Adrenal gland (tissue), 19 donors: ENCODE measurements at places on chromosomes 7 and 10.

DNA sequence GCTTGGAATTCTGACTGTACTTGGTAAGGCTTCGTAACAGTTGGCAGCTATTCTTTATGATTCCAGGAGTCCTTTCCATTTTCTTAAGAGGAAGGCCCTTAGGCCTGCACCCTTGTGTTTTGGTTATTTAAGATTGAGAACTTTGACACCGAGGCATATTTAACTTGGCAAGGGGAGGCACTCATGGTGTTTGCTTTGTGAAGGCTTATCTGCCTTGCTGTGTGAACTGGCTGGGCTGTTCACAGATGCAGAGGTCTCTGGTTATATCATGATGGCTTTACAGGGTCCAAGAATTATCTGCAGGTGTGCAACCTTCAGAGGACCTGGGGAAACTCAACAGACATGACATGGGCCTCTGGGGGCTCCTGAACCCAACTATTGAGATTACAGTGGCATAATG is 833 bp upstream of the PNLIPRP1 start:
- DNase-seq, result no peak

- DNase-seq, result no peak
Measured at GRCh38 chr10:23981520-23982309, 227.2 kb upstream of the KIAA1217 start.

- no peak for DNase-seq
Measured at GRCh38 chr7:71618278-71618677, 486.3 kb downstream of the GALNT17 start.

- peak; percentile 10 for DNase-seq
Measured at GRCh38 chr7:103524042-103524907, 78.3 kb upstream of the SLC26A5 start.

DNA sequence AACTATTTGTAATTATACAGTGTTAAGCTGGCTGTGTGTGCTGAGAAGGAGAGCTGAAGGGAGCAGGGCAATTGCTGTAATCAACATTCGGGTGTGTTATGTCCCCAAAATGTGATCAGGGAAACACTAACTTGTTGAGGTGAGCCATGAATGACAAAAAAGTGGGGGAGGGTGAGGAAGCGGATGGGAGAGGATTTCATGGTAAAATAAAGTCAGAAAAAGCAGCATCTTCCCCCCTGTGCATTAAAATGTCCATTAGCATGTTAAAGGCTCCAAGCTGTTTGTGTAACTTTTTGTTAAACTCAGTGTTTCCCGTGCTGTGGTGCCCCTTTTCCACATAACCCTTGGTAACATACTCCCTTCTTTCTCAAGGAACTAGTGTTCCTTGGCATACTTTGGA is 84.9 kb downstream of the ARID5B start:
- no peak for DNase-seq

- no peak for DNase-seq
Measured at GRCh38 chr7:72078301-72078700, 333.8 kb downstream of the CALN1 start.

DNA sequence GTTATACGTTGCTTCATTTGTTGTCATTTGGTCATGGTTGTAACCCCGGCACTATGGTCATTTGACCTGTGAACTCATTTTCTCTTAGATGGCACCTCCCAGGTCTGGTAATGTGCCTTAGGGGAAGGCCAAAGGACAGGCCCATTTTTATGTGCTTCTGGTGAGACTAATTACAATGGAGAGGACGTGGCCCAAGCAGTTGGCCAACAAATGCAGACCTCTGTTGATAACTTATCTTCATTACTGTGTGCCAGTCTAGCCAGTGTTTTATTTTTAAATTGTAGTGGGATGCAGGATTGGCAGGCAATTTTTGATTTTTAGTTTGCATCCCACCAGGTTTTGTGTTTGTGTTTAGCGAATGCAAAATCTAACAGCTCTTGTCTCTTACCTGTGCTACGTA is 321.5 kb upstream of the AKR1E2 start:
- no peak for DNase-seq

- no peak for DNase-seq
Measured at GRCh38 chr7:74236284-74236683, 17.9 kb downstream of the RFC2 start.

DNA sequence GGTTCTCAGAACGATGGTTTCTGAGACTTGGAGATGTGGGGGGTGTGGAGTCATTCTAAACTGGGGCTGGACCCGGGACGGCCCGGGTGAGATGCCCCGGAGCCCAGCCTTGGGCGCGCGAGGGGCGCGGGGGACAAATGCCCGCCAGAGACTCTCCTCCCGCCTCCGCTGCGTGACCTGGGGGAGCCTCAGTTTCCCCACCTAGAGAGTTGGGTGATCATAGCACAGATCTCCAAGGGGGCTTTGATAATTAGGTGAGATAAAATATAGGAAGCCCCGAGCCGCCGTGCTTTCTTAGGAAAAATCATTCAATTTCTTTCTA is 658 bp upstream of the FZD8 start:
- no peak for DNase-seq

DNA sequence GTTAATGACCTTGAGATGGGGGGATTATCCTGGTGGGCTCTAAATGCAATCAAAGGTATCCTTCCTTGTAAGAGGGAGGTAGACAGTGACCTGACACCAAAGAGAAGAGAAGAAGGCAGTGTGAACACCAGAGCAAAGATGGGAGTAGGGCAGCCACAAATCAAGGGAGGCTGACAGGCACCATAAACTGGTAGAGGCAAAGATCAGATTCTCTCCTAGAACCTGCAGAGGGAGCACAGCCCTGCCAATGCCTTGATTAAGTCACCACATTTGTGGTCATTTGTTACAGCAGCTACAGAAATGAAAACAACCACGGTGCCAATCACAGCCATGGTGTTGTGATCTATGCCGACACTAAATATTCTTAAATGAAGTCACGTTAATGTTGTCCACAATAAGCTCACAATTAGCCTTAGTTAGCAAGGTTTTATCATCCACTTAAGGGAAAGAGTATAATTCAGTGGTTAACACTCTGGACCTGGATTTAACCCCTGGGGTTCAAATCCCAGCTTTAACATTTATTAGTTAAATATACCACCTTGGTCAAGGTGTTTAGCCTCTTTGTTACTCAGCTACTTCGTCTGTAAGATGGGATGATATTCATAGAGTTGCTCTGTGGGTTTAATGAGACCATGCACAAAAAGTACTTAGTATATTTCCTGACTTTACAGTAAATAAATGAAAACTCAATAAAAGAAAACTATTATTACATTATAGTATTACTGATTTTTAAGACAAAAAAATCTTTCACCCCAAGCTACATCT is 70.8 kb downstream of the SGMS1 start:
- no peak for DNase-seq

DNA sequence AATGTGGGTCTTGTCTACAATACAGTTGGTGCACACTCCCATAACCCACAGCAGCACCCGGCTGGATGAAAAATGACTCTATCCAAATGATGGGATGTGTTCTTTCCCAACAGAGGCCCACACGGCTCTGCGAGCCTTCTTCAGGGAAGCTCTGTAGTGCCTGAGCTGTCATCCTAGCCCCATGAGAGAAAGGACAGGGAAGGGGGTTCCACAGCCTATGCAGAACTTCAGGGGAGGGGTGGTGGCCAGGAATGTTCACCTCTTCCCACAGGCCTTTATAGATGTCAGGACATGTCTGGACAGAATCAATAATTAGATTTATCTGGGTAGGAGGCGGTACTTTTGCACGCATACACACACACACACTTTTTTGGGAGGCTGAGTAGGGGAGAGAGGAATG is 109.0 kb downstream of the JCAD start:
- no peak for DNase-seq

DNA sequence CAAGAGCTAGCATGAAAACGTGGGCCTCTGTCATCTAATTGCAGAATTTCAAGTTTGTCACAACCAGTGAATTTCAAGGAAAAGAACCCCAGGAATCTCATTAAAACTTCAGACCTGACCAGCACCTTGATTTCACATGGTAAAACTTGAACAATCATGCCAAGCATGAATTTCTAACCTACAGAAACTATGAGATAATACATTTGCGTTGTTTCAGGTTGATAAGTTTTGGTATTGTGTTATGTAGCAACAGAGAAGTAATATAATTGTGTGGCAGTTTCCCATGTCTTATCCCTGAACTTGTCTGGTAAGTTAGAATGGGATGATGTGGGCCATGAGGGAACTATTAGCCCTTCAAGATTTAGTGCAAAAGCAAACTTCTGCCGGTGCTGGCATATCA is 530.1 kb downstream of the ANKRD7 start:
- no peak for DNase-seq

DNA sequence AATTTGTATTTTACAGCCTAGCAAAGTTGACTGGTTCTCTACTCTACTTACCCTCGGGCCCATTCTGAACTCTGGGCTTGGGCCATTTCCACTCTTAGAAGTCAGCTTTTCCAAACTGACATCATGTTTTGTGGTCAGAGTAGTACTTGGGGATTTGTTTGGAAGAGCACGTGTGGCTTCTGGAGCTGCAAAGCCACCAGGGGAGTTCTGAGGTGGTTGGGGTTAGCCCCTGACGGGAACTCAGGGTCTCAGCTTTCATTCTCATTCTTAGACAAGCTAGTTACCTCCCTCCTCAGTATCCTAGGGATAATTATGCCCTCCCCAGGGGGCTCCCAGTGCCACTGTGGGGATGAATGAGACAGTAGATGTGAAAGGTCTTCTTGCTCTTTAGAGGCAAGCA is 647.7 kb upstream of the GALNT17 start:
- no peak for DNase-seq

- no peak for DNase-seq
Measured at GRCh38 chr10:119614686-119615085, 17.9 kb upstream of the TIAL1 start.

DNA sequence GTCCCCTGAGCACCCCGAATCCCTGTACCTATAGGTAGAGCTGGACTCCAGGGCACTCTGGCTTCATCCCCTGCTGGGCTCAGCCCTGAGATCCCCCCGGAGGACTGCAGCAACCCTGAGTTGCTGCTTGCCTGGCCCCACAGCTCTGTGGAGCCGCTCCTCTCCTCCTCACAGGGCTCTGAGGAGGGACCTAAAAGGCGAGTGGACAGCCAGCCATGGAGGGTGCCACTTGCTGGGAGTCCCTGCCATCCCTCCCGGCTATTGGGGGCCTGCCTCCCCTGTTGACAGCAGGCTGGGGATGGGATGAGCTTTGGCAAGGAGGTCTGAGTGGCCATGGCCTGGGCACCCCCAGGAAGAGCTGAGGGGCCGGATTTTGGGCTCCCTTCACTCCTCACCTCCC is 28.0 kb upstream of the RASGEF1A start:
- DNase-seq, result no peak

DNA sequence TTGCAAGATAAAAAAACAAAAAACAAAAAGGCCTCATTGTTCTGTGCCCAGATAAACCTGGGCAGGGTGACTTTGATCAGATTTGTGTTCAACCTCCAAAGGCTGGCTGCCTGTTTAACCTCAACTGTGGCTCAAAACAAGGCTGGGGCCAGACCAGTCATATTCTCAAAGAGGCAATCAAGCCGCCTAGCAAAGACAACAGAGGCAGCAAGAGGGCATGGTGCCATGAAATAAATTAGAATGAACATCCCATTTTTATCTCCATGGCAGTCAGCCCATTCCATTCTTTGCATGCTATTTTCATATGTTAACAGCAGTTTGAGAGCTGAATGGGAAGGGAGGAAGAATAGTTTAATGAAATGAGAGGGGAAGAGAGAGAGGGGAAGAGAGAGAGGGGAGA is 1150.3 kb downstream of the TYW1 start:
- no peak for DNase-seq

GRCh38 chr10:13496164-13496563 is 32.6 kb downstream of the BEND7 start:
- DNase-seq, result no peak

DNA sequence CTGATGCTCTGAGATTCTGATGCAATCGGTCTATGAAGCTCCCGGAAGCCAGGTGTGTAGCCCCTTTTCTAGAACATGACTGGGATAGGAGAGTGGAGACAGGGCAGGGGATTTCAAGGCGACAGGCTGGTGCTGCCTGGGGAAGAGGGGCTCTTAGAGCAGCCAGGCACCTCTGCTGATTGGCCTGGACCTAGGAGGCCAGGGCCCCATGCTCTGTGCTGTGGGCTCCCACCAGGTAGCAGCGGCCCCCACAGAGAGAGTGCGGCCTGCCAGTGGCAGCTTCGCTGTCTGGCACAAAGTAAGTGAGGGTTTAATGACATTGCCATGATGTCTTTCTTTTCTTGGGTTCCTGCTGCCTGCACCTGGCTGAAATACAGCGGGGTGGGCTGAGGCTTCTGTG is 99.4 kb upstream of the PODXL start:
- no peak for DNase-seq

DNA sequence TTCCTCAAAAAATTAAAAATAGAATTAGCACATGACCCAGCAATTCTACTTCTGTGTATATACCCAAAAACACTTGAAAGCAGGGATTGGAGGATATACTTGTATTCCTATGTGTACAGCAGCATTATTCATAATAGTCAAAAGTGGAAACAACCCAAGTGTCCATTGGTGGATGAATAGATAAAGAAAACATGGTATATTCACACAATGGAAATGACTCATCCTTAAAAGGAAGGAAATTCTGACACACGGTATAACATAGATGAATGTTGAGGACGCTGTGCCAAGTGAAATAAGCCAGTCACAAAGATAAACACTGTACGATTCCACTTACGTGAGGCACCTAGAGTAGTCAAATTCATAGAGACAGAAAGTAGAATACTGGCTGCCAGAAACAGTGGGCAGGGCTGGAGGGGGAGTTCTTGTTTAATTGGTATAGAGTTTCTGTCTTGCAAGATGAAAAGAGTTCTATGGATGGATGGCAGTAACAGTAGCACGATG is 26.6 kb upstream of the KAT6B start:
- no peak for DNase-seq

DNA sequence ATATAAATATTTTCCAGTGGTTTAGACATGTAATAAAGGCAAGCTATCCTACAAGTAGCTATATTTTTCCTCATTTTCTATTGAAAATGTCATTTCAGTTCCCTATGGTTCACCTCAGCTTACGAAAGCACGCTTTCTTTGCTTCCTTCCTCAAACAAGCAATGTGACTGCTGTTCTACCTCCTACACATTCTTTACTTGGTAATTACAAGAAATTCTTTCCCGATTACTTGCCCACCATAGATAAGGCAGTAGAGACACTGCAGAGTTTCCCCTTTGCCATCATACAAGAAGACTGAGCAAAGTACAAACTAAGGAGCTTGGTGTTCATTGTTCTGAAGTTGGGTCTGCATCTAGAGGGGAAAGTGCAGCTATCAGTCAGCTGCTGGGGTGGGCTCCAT is 249.4 kb downstream of the CRPPA start:
- no peak for DNase-seq

DNA sequence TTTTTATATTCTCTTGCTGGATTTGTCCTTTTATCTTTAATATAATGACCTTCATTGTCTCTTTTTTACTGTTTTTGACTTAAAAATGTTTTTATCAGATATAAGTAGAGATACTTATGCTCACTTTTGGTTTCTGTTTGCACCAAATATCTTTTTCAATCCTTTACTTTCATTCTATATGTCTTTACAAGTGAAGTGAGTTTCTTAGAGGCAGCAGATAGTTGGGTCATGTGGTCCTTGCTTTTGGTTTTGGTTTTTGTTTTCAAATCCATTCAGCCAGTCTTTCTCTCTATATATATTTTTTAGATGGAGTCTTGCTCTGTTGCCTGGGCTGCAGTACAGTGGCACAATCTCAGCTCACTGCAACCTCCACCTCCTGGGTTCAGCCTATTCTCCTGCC is 932.4 kb upstream of the LRRTM3 start:
- DNase-seq, result no peak

- DNase-seq, result no peak
Measured at GRCh38 chr7:155198901-155199845, 98.5 kb upstream of the INSIG1 start.

- DNase-seq, result no peak
Measured at GRCh38 chr7:115851291-115851690, 179.3 kb downstream of the TFEC start.

- no peak for DNase-seq
Measured at GRCh38 chr7:27516421-27516820, 146.3 kb downstream of the HIBADH start.
